ENCODE measurements at places on chromosomes 7 and 10.
A peak's percentile ranks its signal among the peaks of the same experiment; 100 is the strongest.

DNA sequence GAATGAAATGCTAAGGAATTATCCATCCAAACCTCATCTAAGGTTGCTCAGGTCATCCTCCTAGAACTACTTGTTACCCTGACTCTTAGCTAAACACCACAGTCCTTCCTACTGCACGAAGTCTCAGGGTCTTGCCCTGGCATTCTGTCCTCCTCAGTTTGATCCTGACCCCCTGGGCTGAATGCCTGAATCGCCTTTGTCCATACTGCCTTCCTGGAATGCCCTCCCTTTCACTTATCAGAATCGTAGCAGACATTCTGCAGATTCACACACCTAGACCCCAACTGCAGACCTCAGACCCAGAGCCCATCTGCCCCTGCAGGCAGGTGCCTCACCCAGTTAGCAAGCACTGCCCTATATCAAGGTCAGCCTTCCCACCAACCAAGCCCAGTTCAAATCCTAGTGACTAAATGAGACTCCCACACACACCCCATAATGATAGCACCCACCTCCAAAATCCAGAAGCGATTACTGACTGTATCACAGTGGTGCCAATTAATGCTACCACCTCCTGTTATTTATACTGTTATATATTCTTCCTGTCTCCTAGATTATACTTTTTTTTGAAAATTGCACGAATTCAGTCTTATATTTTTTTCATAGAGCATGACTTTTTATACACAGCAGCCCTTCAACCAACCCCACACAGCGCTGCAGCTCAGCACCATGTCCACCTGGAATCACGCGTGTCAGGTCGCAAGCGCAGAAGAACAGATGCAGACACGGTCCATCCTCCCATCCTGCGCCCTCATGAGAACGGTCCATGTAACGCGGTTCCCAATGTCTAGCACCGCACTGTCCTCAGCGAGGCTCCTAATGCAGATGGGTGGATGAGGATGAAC lies 3.7 kb downstream of the PARD3 start:
- peaks cover 3% of the 10 kb centered on the region for H3K4me1 ChIP-seq
- DNase-seq = no peak
- H3K36me3 ChIP-seq = no peaks in the 10 kb centered on the region
- no peaks in the 10 kb centered on the region for H3K27me3 ChIP-seq
- H3K4me3 ChIP-seq = no peak overlapping the region

- H3K4me3 ChIP-seq = no peak overlapping the region
- no peaks in the 10 kb centered on the region for H3K36me3 ChIP-seq
- H3K27ac ChIP-seq = no peak overlapping the region
Observed at GRCh38 chr10:79923669-79924068, 25.2 kb downstream of the SFTPD start.

DNA sequence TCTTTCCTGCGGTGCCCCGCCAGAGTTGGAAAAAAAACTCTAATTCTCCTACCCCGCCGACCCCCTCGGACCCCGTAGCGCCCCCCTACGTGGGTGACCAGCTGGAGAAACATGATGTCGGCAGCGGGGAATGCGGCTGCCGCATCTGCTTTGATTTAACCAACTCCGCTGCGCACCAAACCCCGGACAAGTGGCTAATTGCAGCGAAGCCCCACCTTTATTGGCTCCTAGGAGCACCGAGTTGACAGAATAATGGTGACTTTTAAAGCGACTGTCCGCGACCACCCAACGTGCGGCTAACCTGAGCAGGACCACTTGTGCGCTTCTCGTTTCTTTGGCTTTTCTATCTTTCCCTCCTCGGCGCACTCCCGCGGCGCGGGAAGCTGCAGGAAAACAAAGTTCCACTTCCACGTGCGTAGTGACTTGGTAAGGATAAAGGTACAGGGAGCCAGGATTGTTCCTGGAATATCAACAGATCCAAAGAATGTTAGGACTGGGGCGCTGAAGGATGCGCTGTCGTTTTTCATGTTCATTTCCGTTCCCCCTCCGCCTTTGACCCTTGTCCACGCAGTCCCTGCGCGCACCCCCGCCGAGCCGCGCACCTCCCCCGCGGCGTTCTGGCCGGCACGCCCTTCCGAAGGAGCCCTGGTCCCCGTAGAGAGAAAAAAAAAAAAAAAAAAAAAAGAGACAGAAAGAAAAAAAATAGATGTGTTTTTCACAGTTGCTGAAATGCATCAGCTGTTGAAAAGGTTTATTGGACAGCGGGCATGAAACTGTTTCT lies 1.4 kb downstream of the WNT16 start:
- H3K27me3 ChIP-seq = peaks cover 71% of the 10 kb centered on the region
- H3K27ac ChIP-seq = no peak overlapping the region
- no peak overlapping the region for H3K4me3 ChIP-seq
- H3K4me1 ChIP-seq = peaks cover 10% of the 10 kb centered on the region

DNA sequence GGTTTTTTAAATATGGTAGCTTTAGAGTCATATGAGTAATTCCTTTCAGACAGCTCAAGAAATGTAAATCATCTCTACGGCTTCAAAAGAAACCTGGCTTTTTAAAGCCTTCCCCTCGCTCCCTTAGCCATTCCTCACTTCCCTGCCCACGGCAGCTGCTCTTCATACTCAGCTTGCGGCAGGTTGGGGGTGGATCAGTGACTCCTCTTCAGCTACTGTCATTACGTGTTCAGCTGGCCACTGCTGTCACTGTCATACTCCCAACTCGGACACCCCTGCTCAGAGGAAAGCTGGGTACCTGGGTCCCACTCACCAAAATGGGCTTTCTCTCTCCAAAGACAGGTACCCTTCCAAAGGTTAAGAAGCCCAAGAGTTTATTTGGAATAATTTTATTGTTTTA lies 6.6 kb downstream of the YWHAG start:
- DNase-seq = peak; percentile 76
- H3K27me3 ChIP-seq = no peaks in the 10 kb centered on the region
- peaks cover 96% of the 10 kb centered on the region for H3K4me1 ChIP-seq
- peak overlapping the region; percentile 31 for H3K27ac ChIP-seq
- H3K36me3 ChIP-seq = no peaks in the 10 kb centered on the region

- no peaks in the 10 kb centered on the region for H3K36me3 ChIP-seq
- no peaks in the 10 kb centered on the region for H3K27me3 ChIP-seq
- peaks cover 6% of the 10 kb centered on the region for H3K4me1 ChIP-seq
- H3K4me3 ChIP-seq = no peak overlapping the region
Observed at GRCh38 chr10:11578802-11579255, 32.6 kb downstream of the USP6NL start.

GRCh38 chr10:23780331-23780730 lies 341.5 kb downstream of the OTUD1 start:
- H3K27ac ChIP-seq = no peak overlapping the region
- no peaks in the 10 kb centered on the region for H3K4me1 ChIP-seq
- H3K27me3 ChIP-seq = no peaks in the 10 kb centered on the region
- DNase-seq = no peak
- H3K4me3 ChIP-seq = no peak overlapping the region

DNA sequence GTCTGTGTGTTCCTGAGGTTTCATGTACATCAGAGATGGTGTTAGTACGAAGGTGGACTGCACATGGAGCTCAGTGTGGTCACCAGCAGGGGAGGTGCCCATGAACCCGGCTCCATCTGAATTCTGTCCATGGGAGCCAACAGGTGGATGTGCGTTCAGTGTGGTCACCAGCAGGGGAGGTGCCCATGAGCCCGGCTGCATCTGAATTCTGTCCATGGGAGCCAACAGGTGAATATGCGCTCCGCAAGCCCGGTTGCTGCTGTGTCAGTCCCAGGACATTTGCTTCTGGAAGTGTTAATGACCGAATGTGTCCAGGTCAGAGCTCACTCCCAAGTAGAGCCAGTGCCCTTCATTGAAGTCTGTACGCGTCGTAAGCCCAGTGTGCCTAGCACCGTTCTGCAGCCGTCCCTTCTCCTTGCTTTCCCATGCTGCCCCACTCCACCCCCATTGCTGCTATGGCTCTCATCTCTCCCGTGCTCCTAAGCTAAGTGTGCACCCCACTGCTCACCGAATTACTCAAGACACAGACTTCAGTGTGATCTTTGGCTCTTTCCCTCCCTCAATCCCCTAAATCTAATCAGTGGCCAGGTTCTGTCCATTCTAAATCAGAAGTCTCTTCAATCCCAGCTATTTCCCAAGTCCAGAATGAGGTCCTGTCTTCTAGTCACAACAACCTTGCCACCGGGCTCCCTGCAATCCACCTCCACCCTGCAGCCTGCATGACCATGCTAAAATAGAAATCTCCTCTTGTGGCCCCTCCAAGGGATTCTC lies 352.4 kb downstream of the TCERG1L start:
- no peak overlapping the region for H3K27ac ChIP-seq
- no peak overlapping the region for H3K4me3 ChIP-seq
- H3K4me1 ChIP-seq = no peaks in the 10 kb centered on the region
- H3K36me3 ChIP-seq = no peaks in the 10 kb centered on the region

GRCh38 chr7:8216334-8216690 lies 45.7 kb downstream of the ICA1 start:
- H3K4me3 ChIP-seq = no peak overlapping the region
- H3K27me3 ChIP-seq = no peaks in the 10 kb centered on the region
- no peak for DNase-seq
- no peaks in the 10 kb centered on the region for H3K36me3 ChIP-seq
- no peak overlapping the region for H3K27ac ChIP-seq

DNA sequence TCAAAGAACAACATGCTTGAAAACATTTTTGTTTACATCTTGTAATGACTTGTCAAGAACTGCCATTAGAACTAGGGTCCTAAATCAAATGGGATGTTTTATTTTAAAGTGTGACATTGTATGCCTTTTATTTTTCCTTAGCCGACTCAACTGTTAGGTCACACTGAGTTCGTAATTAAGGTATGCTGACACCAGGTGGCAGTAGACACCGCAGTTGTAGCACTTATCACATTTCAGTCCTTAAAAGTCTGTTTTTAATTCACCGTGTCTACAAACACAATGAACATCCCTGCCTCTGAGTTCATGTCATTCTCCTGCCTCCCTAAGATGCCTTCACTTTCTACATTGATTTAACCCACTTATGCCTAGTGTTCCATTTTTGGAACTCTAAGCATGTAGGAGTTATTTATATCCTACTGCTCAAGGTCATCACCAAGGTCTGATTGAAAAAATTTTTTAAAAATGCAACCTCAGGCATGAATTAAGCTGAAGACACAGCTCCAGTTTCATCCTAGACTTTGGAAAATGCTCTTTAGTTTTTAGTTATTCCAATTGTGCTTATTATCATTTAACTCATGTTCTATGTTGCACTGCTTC lies 186.1 kb downstream of the BMPER start:
- DNase-seq = peak; percentile 61
- H3K27me3 ChIP-seq = no peaks in the 10 kb centered on the region
- no peak overlapping the region for H3K4me3 ChIP-seq
- no peaks in the 10 kb centered on the region for H3K36me3 ChIP-seq
- H3K4me1 ChIP-seq = no peaks in the 10 kb centered on the region
- H3K27ac ChIP-seq = no peak overlapping the region

Measured in adrenal gland (tissue), 19 donors.